Stimulated activated CD8-positive, alpha-beta memory T cell treated with anti-CD3 and anti-CD28 coated beads, Interleukin-4, amount 100 ng/mL, for 1 hour (primary cell): ENCODE measurements at places on chromosomes 7 and 10.

DNA sequence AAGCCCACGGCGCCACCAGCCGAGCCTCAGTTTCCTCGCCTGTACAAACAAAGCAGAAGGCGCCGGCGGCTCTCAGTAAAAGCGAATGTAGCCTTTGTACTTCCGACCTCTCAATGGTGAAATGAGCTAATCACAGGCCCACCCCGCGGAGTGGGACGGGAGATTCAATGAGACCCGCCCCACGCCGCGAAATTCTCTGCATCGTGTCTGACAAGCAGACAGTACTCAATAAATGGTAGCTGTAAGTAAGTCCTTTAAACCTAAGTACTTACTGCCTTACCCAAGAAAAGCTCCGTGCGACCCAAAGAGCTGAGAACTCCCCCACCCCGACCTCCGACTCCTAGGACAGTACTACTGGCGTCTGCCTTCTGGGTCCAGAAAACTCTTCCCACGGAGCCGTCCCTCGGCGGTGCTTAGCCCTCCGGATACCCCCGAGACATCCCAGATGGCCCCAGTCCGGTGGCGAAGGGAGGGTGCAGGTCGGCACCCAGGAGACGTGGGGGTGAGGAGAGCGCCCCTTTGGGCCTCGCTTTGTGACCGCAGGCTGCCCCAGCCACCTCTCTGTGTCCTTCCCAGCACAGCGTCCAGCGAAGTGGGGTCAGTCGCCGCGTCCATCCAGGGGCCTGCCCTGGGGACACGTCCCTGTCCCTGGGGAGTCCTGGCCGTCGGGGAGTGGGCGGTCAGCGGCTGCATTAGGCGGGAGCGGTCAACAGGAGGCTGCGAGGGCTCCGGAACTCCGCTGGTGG lies 972 bp upstream of the CXCL12 start:
- DNase-seq: no peak

GRCh38 chr7:36970551-36971514 lies 246.5 kb upstream of the AOAH start:
- DNase-seq: no peak

- DNase-seq: no peak
Measured at GRCh38 chr7:111955616-111956015, 250.6 kb downstream of the DOCK4 start.

GRCh38 chr7:18698258-18698734 lies 202.7 kb downstream of the HDAC9 start:
- DNase-seq: no peak

DNA sequence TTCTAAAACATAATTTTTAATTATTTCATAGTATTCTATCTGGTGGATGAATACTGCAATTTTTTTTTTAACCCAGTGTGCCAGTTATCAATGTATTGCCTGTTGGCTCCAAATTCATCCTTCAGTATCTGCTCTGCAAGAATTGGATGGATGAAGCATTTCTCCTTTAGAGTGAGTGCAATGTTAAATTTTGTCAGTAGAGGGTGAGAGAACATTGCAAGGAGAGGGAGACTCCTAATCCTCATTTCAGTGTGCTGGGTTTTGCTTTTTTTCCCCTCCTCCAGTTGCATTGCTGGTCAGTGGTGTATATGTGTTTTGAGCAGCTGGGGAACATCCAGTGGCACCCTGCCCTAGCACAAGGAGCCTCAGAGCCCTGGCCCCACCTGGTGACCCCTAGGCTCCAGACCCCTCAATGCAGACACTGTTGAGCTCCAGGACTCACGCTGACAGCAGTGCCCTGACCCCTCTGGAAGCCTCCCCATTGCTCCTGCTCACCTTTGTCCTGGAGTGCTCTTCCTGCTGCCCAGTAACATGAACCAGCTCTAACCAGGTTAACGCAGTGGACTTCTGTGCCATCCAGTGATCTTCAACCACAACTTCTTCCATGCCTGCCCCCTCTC lies 199.4 kb downstream of the USP6NL start:
- DNase-seq: no peak

DNA sequence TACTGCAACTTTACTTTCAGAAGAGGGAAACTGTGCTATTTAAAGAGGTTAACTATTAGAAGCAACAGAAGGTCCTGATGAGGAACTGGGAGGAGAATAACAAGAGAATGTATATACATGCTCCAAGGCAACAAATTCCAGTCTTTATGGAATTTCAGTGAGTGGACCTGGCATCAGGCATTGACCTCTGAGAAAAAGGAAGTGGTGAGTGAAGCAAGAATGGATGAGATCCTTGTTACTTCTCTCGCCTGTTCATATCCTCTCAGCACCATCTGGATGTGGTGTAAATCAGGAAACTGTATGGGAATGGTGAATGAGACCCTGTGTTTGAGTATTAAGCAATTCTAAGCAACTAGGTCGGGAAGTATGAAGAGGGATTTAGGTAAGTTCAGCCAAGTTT lies 30.3 kb upstream of the KBTBD2 start:
- no peak for DNase-seq

DNA sequence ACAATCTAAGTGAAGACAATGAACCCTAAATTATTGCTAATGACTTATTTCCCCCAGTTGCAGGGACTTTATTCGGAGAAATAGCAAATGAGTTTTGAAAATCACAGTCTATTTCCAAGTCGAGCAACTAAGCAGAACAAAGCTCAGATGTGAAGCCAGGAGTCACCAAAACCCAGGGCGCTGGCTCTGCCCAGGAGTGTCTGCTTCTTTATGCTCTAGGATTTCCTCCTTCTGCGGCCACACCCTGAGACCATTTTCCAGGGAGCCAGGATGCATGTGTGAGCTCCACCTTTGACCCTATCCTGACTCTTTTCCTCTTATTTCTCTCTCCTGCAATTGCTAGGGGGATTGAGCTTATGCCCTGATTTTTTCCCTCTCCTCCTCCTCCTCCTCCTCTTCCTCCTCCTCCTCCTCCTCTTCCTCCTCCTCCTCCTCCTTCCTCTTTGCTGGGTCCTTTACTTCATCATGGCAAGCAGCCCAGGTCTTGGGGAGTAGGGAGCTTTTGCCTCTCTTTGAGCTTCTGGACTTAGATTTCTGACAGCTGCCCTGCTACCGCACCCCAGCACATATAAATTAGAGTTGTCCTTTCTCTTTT lies 234.4 kb downstream of the ARL4A start:
- DNase-seq: no peak

- no peak for DNase-seq
Measured at GRCh38 chr7:41005374-41005901, 697.5 kb downstream of the INHBA start.

DNA sequence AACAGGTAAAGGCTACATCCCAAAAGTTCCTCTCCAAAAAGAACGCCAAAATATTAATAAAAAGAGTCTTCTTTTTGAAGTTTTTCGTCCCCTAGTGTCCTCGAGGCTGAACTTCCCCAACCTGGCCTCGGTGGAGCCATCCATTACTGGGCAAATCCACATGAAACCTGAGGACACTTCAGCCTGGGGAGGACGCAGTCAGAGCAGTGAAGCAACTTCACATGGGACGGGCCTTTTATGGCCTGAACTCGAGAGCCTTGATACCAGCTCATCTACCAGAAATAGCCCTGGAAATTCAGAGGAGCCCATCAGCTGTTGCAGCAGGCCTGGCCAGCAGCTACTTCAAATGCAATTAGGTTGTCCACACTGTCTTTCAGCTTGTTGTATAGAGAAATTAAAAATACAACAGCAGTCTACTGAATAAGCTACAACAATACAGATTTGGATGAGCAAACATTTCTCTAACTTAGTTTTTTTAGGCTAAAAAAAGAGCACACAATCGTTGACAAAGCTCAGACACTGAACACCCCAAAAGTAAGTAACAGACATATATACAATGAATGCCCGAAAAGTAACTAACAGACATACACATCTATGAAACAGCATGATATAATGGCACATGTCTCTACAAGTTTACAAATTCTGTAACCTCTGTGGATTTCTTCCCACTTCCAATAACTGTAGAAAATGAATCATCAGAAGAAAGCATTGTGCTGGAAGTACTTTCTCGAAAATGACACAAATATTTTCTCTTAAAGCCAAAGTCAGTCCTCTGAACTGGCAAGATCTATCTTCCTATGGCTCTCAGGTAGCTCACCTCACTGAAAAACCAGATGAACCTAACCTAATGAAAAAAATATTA lies at the start of gene SVIL:
Gene SVIL, minus strand, starts transcription at position 208 of the 862 bp plus-strand sequence. CDS start 79,913 bp downstream, outside the sequence.
- no peak for DNase-seq

DNA sequence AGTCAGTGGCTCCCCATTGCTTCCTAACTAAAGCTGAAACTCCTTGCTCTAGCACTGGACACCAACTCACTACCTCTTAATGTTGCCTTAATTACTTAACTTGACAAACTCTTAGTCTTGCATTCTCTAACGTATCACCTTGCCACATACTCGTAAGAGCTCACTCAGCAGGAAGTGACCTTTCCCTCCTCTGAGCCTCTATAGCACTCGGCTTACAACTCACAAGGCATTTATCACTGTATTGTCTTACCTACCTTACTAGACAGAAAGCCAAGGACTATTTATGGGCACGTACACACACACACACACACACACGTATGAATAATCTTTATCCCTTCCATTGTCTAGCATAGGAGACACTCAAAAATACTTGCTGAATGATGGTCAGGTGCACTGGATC lies 21.2 kb downstream of the CEP41 start:
- DNase-seq: no peak

DNA sequence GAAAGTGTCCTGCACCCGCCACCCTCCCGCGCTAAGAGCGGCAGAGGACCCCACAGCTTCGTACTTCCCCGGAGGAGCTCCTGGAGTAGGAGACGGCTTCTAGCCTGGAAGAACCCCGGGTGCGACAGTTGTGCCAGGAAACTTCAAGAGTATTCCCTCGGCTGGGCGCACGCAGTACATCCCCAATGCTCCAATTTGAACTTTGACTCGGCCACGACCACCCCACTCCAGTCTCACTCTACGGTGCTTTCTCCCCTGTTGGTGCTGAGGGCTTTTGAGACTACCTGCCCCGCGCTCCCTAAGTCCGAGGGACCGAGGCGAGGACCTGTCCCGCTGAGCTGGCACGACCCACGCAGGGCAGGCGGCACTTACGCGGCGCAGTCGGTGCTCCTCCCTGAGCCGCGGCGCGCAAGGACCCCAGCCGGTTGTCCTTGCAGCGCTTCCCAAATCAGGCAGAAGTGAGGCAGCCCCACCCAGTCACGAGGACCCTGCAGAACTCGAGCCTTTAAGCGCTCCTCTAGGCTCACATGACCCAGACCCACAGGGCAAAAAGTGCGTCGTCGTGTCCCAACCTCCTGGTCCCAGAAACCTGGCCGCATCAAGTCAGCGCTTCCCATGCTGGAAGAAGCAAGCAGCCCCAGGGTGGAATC lies at the start of gene CPVL:
Gene CPVL, minus strand, starts transcription at position 481 of the 650 bp plus-strand sequence. CDS start 25,476 bp downstream, outside the sequence.
- DNase-seq: no peak

GRCh38 chr7:45324683-45325237 lies 167.2 kb downstream of the RAMP3 start:
- DNase-seq: no peak

DNA sequence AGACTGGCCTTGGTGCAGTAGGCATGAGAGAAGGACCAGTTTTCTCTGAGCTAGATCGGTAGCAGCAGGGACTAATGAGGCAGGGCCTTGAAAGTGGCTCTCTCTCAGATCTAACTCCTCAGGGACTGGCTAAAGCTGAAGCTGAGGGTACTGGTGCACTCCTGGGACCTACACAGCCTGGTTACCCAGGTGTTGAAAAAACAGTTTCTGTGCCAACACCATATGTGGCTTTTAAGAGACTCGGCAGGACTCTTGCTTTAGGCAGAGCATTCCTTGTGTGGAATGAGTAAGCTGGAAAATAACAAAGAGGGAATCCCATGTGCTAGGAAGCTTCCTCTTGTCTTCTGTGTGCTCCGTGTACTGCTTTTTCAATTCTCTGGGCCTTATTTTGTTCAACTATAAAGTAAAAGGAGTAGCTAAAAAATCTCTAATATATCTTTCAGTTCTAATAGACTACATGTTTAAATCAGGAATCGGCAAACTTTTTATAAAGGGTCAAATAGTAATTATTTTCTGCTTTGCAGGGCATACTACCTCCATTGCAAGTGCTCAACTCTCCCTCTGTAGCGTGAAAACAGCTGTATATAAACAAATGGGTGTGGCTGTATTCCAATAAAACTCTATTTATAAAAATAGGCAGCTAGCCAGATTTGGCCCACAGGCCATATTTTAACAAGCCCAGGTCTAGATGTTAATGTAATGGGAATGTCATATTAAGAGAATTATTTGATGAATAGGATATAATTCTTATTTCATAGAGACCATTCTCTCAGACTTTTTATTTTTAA lies 186.1 kb upstream of the KAT6B start:
- DNase-seq: no peak

- DNase-seq: no peak
Measured at GRCh38 chr7:123865517-123866117, 20.6 kb downstream of the HYAL4 start.

- no peak for DNase-seq
Measured at GRCh38 chr7:3721422-3721821, 420.4 kb downstream of the SDK1 start.

DNA sequence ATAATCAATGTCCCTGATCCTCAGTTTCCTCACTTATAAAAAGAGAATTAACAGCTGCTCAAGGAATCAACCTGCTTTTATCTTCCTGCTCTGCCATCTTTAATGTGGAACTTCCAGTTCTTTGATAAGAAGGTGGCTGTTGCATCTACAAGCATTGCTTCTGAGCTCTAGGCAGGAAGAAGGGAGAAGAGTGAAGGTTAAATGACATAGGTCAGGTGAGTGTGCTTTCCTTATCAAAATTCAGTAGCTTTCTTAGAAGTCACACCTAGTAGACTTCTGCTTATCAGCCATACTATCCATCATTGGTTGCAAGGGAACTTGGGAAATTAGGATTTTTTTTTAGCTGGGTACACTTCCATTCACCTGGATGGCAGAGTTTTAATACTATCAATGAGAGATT lies 24.0 kb upstream of the KIF20B start:
- DNase-seq: no peak

DNA sequence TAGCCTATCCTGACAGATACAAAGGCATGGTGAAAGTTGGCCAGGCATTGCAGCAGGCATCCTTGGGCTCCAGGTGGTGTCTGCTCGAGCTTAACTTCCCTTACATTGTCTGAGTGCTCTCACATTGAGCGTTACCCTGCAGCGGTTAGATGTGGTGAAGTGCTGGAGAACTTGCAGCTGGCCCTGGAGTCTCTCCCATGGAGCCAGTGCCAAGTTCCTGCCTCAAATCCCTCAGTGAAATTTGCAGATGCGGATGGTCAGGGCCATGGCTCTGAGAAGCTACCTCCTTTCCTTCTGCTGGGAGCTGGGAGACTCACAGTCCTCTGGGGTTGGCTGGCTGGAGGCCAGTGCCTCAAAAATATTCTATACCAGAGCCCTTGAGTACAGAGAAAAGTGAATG lies 3.3 kb upstream of the ZNF746 start:
- DNase-seq: no peak

DNA sequence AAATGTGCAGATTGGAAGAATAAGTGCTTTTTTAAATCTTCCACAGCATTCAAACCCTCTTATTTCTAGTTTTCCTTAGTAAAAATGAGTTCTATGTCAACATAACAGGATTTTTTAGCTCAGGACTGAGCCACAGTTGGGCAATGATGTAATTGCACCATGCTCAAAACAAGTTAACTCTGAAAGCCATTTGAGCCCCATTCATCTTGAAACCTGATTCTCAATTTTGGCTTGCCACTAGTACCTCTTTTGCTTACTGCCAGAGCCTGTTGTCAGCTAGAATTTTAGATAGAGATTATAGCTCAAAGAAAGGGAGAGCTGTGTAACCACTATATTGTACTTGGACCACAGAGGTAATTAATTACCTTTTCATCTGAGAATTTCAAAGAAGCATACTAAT lies 1028.5 kb upstream of the PHF14 start:
- no peak for DNase-seq
